Astrocyte of the spinal cord (primary cell): ENCODE measurements at places on chromosomes 2 and 18.
A peak's percentile ranks its signal among the peaks of the same experiment; 100 is the strongest.

DNA sequence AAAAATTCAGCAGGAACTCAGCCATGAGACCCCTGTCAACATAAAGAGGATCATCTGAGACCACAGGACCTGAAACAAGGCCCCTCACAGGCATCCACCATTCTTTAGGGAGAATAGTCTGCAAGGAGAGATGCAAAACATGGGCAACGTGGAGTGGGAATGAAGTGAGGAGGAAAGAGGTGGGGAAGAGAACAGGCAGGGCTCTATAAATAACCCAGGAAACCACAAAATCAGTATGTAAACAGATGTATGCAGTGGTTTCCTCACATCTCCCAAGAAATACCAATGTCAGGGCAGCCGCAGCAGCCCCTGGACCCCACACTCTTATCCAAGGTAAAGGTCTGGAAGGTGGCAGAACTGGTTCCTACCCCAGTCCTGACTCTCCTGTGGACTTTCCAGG is 168.5 kb downstream of the EN1 start:
- no peak for DNase-seq

DNA sequence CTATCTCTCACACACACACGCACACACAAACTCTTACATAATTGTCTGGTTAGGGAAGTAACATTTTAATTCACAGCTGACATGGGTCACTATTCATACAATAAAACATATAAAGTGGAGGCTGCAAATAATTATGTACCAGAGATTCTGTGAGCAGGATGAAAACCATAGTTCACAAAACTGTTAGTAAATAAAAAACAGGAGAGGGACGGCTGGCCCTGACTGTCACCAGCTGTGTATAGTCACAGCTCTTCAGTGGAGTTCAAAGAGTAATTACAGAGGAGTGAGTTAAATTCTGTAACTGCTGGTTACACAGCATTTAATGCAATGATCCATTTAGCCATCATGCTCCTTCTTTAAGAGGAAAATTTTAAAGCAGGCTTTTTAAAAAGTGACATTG is 76.9 kb downstream of the NRXN1 start:
- no peak for DNase-seq

GRCh38 chr2:140063356-140063755 is 1283.2 kb upstream of the NXPH2 start:
- DNase-seq = no peak

DNA sequence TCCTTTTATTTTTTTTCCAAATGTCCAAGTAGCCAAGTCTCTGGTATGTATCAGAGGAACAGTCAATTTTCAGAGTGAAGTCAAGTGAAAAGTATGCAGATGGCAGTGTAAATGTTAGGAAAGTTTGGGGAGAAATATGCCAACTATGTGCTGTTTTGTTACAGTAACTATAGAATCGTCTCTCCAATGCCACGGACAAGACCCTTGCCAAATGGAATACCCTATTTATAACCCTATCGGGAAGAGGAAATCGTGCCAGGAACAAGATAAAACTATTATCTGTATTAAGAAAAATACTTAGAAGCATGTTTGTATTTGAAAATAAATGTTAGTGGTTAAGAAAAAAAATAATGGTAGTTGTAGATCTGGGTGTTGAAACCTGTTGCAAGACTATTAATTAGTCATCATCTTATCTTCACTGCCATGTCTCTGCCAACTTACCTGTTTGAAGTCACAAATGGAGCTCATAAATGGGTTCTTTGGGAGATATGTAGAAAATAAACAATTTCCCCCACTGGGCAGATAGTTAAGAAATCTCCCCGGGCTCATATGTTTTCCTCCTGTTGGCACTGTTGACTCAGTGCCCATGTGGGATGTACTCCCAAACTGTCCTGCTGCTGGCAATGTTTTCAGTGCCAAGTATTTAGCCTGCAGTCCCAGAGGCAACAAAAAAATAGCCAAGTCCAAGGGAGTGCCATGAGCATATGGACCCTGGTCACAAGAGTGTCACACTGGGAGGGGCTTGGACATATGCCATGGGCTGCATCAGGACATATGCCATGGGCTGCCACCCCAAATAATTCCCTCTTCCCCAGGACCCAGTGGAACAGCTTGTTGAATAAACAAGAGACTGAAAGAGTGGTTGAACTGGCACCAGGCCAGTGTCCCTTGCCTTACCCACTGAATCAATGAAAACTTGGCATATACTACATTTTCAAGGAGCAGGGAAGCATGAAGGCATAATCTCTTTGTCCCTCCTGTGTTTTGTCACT is 366.9 kb downstream of the OSR1 start:
- DNase-seq = peak; percentile 74

DNA sequence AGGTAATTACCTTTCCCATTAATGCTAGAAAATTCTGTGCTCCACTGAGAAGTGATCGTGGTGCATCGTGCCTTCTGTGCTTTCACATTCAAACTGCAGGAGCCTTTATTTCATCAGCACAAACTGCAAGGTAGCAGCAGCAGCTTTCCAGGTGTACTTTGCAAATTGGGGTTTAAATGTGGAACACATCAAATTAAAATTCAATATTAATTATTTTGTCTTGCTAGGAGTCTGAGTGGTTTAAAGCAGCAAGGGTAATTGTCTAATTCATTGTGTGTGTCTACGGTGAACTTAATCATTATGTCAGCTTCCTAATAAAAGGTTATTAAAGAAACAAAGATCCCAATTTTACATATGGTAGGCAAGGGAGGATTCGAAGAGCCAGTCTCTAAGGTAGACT is 180.8 kb upstream of the ATP5MC3 start:
- DNase-seq = no peak

- no peak for DNase-seq
Measured at GRCh38 chr18:32804134-32804888, 31.5 kb upstream of the KLHL14 start.

- DNase-seq = peak; percentile 82
Measured at GRCh38 chr2:32711219-32711618, 83.4 kb downstream of the TTC27 start.

DNA sequence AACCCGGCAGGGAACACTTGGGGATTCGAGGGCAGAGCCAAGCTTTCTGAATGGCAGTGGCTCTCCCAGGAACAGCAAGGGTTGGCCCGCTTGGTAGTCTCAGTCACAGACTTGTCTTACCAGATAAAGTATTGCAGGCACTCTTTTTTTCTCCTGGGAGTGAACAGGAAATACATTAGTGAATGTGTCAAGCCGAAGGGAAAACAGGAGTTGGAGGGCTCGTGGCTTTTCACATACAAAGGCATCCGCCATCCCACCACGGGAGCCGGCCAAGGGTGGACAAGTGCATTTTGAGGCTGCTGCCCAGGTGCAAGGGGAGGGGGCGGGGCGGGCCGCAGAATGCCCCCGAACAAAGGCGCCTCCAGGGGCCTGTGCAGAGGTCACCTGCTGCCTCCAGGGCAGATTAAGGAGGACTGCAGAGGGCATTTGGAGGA is 163.3 kb upstream of the SIX3 start:
- no peak for DNase-seq
